T-helper 9 cell (primary cell): ENCODE measurements at places on chromosomes 3 and 15.

DNA sequence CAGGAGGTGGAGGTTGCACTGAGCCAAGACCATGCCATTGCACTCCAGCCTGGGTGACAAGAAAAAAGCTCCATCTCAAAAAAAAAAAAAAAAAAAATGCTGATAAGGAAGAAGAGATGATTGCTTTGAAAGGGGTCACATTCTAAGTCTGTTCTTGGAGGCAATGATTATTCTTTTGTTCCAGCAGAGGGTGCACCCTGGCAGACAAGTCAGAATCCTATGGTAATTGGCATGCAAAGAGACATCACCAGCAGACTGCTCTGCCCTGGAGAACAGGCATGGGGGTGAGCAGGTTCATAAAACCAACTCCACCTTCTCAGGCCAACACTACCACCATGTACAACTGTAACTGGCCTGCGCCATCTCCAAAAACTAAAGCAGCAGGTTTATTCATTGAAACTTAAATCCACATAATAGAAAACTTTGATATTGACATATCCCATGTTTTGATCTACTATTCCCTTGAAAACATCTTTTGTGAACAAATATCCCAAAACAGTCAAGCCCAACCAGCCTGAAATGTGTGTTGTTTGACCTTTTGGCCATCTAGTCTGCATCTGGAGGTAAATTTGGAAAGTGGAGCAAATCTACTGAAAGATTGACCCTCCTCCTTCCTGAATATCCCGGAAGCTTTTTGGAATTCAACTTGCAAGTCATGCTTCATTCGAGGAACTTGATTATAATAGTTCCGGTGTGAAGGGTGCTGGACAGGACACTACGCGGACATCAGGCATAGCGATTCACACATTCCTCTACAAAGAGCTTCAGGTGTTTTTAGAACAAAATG lies 100.3 kb downstream of the MECOM start:
- no peak for DNase-seq

DNA sequence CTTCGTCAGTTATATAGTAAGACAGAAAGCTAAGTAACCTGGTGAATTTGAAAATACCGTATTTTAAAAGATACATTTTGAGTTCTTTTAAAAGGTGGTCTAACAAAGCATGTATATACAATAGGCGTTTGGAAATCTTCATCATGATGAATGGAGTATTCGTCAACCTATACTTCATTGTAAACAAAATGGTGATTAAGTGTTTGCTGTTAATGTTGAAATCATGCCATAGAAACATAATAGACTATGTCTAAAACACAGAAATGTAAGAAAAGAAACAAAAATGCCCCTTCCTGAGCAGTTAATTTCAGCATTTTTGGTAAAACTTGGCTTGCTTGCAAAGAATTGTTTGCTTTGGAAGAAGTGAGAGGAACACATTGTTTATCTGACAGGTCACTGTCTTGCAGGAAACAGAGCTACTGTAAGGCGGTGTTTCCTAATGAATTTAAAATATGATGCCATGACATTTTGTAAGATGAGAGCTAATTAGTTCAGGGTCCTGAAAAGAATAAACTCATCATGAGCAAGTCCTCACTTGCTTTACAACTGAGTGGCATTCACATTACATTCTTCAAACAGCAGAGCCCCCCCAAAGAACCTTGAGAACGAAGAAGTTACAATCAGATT lies 126.7 kb downstream of the SERPINI1 start:
- no peak for DNase-seq

GRCh38 chr3:122538956-122539490 lies 24.3 kb upstream of the KPNA1 start:
- no peak for DNase-seq

GRCh38 chr3:151347432-151347831 lies 18.1 kb upstream of the P2RY13 start:
- DNase-seq: no peak

- no peak for DNase-seq
Observed at GRCh38 chr3:4506559-4507023, 13.4 kb downstream of the ITPR1 start.
